ENCODE measurements at places on chromosomes 16 and 17.

GRCh38 chr16:20900299-20901067 lies at the start of the genes DCUN1D3 and LYRM1:
DCUN1D3 (minus strand) TSS chr16:20900358; CDS start chr16:20862538, 37,820 bp downstream.
LYRM1 (plus strand) TSS chr16:20900771; CDS start chr16:20915556, 14,785 bp downstream.
- DNase-seq = peak; percentile 90
- H3K4me1 ChIP-seq = peaks cover 63% of the 10 kb centered on the region
- H3K27me3 ChIP-seq = no peaks in the 10 kb centered on the region
- peak within 1 kb of the TSS; percentile 83 for H3K4me3 ChIP-seq

- H3K4me1 ChIP-seq = no peaks in the 10 kb centered on the region
- H3K27ac ChIP-seq = no peak overlapping the region
- peaks cover 3% of the 10 kb centered on the region for H3K27me3 ChIP-seq
- H3K4me3 ChIP-seq = no peak overlapping the region
- DNase-seq = no peak
- H3K36me3 ChIP-seq = no peaks in the 10 kb centered on the region
These were observed 94.5 kb upstream of the ZNF469 start for GRCh38 chr16:88288303-88288702.

GRCh38 chr17:82217530-82218204 lies 5.0 kb upstream of the CCDC57 start:
- no peaks in the 10 kb centered on the region for H3K27me3 ChIP-seq
- peaks cover 23% of the 10 kb centered on the region for H3K4me1 ChIP-seq
- no peak for DNase-seq
- H3K36me3 ChIP-seq = no peaks in the 10 kb centered on the region

- H3K4me3 ChIP-seq = no peak overlapping the region
- no peak overlapping the region for H3K27ac ChIP-seq
- no peak for DNase-seq
- no peaks in the 10 kb centered on the region for H3K4me1 ChIP-seq
- peaks cover 19% of the 10 kb centered on the region for H3K27me3 ChIP-seq
These were observed 6.4 kb upstream of the SPACA3 start for GRCh38 chr17:32985050-32985756.

DNA sequence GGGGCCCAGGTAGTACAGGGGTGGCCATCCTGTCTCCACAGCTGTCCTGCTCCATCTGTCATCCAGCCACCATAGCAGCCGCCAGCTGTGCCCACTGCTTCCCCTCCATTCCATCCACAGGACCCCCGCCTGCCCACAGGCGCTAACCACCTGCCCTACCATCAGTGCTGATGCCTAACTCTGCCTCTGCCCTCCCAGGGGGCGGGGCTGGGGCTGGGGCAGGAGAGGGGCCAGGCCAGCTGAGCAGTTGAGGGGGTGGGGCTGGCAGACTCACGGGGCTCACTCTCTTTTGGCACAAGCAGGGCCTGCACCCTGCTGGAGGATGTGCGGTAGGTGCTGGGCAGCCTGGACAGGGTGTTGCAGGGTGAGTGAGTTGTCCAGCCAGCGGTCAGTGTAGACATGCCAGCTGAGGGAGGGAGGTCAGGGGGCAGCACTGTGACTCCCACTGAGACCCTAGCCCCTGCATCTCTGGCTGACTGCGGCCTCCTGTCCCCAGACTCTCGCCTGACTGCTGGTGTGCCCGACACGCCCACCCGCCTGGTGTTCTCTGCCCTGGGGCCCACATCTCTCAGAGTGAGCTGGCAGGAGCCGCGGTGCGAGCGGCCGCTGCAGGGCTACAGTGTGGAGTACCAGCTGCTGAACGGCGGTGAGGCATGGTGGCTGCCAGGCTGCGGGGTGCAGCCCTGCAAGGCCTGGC lies 9.6 kb downstream of the GALK1 start:
- no peaks in the 10 kb centered on the region for H3K27me3 ChIP-seq
- H3K27ac ChIP-seq = no peak overlapping the region
- H3K36me3 ChIP-seq = no peaks in the 10 kb centered on the region
- H3K4me1 ChIP-seq = peaks cover 7% of the 10 kb centered on the region
- DNase-seq = no peak

- H3K27me3 ChIP-seq = peaks cover 8% of the 10 kb centered on the region
- no peak overlapping the region for H3K27ac ChIP-seq
- H3K36me3 ChIP-seq = no peaks in the 10 kb centered on the region
- H3K4me1 ChIP-seq = no peaks in the 10 kb centered on the region
- no peak overlapping the region for H3K4me3 ChIP-seq
These were observed 204.5 kb upstream of the RPL38 start for GRCh38 chr17:73998653-73999645.

DNA sequence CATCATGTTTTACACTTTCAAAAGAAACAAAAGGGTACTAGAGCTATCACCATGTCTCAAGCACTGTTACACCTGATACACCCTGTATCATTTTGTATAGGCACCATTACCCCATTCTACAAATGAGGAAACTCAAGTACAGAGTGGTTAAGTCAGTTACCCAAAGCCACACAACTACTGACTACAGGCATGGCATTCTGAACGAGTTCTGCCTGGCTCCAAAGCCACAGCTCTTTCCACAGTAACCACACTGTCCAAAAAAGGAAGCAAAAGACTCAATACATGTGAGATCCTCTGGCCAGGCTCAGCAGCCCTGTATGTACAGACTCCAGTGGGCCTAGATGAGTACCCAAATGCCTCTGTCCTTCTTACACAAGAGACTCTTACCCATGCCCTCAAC lies 4.7 kb downstream of the DYNC1LI2 start:
- peak; percentile 34 for DNase-seq
- H3K27ac ChIP-seq = peak overlapping the region; percentile 69
- H3K4me3 ChIP-seq = peak overlapping the region; percentile 4
- peaks cover 18% of the 10 kb centered on the region for H3K36me3 ChIP-seq
- H3K27me3 ChIP-seq = no peaks in the 10 kb centered on the region

GRCh38 chr17:81961087-81961511 lies at the start of gene NOTUM:
NOTUM (minus strand) TSS chr17:81961187; CDS start chr17:81960909, 278 bp downstream.
- DNase-seq = no peak
- no peak within 1 kb of the TSS for H3K27ac ChIP-seq
- no peak within 1 kb of the TSS for H3K4me3 ChIP-seq

- H3K4me1 ChIP-seq = peaks cover 62% of the 10 kb centered on the region
- H3K27ac ChIP-seq = no peak overlapping the region
- H3K4me3 ChIP-seq = no peak overlapping the region
- DNase-seq = no peak
- H3K36me3 ChIP-seq = no peaks in the 10 kb centered on the region
These were observed 1.2 kb upstream of the YPEL2 start for GRCh38 chr17:59330053-59330942.

GRCh38 chr16:74652249-74652648 lies 14.4 kb downstream of the RFWD3 start:
- peaks cover 31% of the 10 kb centered on the region for H3K36me3 ChIP-seq
- H3K27ac ChIP-seq = no peak overlapping the region
- no peak overlapping the region for H3K4me3 ChIP-seq

- no peak for DNase-seq
- no peak overlapping the region for H3K27ac ChIP-seq
- no peak overlapping the region for H3K4me3 ChIP-seq
- peaks cover 3% of the 10 kb centered on the region for H3K27me3 ChIP-seq
- no peaks in the 10 kb centered on the region for H3K36me3 ChIP-seq
These were observed 13.0 kb upstream of the STH start for GRCh38 chr17:45986056-45986455.

GRCh38 chr17:76157759-76158158 lies 16.7 kb upstream of the FOXJ1 start:
- no peak for DNase-seq
- H3K4me1 ChIP-seq = peaks cover 23% of the 10 kb centered on the region
- no peak overlapping the region for H3K27ac ChIP-seq
- no peak overlapping the region for H3K4me3 ChIP-seq

DNA sequence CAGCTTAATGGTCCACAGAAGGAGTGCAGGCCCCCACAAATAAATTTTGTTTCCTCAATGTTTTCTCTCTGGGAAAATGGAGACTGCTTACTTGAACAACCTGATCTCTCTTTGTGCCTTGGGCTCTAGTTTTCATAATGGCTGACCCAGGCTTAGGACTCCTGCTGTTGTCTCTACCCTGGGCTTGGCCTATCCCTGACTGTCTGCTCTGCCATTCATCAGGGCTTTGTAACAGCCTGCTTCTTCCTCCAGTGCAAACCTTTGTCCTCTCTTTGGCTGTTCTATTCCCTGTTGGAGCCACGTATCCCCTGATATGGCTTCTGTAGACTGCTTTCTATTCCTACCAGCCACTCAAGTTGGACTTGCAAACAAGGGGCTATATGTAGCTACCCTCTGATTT lies 139.8 kb downstream of the SHISA9 start:
- no peaks in the 10 kb centered on the region for H3K36me3 ChIP-seq
- H3K4me1 ChIP-seq = no peaks in the 10 kb centered on the region
- DNase-seq = no peak
- H3K27me3 ChIP-seq = no peaks in the 10 kb centered on the region

DNA sequence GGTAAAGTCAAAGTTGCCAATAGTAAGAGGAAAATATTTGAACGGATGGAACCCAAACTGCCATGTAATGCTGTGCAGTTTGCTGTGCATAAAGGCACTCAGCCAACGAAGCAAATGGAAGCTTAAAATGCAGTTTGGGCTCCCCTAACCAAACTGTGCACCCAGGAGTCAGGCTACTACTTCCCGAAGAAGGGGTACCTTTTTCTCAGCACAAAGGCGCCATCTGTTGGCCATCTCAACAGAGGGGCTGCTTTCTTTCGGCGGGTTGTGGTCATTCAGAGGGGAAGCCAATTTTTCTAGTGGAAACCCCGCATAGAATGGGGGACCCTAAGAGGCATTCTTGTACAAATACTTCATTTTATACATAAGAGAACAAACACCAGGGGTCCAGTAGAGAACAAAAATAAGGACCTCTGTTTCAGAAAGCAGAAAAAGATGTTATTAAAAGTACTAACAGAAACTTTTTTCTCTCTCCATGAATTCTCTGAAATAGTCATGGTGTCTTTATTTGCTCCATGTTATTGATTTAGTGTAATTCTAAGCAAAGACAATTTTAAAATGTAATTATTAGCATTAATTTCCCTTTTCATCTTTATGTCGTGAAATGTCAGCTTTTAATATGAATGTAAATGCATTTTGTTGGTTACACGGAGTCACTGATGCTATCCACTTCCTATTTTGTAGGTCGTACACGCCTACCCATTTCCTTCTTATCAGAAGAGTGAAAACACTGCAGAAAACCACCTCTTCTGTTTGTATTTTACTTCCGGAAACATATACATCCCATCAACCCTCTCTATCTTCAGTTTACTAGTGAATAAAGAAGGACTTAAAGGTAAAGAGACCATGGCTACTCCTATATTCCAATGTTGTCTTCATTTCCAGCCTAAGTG lies 453.3 kb downstream of the KCNJ2 start:
- no peak for DNase-seq
- H3K4me1 ChIP-seq = no peaks in the 10 kb centered on the region
- no peak overlapping the region for H3K27ac ChIP-seq
- no peak overlapping the region for H3K4me3 ChIP-seq

DNA sequence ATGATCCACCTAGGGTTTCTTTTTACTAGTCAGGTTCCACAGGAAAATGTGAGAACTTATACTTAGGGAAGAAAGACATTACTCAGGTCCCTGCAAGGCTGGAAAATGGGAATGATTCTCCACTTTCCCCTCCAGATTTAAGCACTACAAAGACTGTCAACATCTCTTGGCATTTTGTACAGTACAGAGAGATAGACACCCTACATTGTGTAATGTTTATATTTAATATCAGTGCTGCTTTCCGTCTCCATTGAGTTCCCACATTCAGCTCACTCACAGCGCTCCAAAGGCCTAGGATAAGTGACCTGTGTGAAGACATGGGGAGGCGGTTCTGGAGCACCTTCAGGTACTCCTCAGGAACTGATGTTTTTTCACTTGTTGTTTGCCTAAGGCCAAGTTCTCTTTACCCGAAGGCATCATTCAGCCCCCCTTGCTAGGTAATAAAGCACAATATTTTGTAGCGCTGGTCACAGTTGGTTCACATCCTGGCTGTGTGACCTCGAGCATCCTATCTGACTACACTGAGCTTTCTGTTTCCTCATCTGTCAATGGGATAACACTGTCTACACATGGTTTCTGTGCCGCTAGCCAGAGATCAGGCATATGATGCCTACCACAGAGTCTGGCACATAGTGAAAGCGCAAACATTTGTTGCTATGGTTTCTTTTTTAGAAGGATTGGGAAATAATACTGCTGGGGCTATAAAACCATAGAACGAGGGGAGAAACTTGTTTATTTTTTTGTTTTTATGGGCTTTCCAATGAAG lies 226.6 kb downstream of the ZFHX3 start:
- H3K4me1 ChIP-seq = no peaks in the 10 kb centered on the region
- H3K27ac ChIP-seq = no peak overlapping the region
- no peaks in the 10 kb centered on the region for H3K36me3 ChIP-seq
- DNase-seq = no peak
- H3K4me3 ChIP-seq = no peak overlapping the region
- no peaks in the 10 kb centered on the region for H3K27me3 ChIP-seq

- H3K4me3 ChIP-seq = peak overlapping the region; percentile 94
- peaks cover 13% of the 10 kb centered on the region for H3K36me3 ChIP-seq
- H3K27ac ChIP-seq = peak overlapping the region; percentile 100
- H3K27me3 ChIP-seq = no peaks in the 10 kb centered on the region
- no peak for DNase-seq
These were observed 585 bp downstream of the AP1G1 start for GRCh38 chr16:71807905-71808592.

- peaks cover 8% of the 10 kb centered on the region for H3K4me1 ChIP-seq
- DNase-seq = no peak
- H3K36me3 ChIP-seq = peaks cover 9% of the 10 kb centered on the region
- no peaks in the 10 kb centered on the region for H3K27me3 ChIP-seq
- H3K27ac ChIP-seq = no peak overlapping the region
These were observed 189.2 kb downstream of the STX8 start for GRCh38 chr17:9386401-9386800.

GRCh38 chr17:67546578-67547527 lies 169.8 kb downstream of the PITPNC1 start:
- no peaks in the 10 kb centered on the region for H3K27me3 ChIP-seq
- peaks cover 29% of the 10 kb centered on the region for H3K4me1 ChIP-seq
- peaks cover 6% of the 10 kb centered on the region for H3K36me3 ChIP-seq
- H3K27ac ChIP-seq = no peak overlapping the region
- DNase-seq = no peak
- no peak overlapping the region for H3K4me3 ChIP-seq

- H3K4me1 ChIP-seq = peaks cover 12% of the 10 kb centered on the region
- no peaks in the 10 kb centered on the region for H3K36me3 ChIP-seq
- peaks cover 20% of the 10 kb centered on the region for H3K27me3 ChIP-seq
- H3K27ac ChIP-seq = no peak within 1 kb of the TSS
- DNase-seq = peak; percentile 51
These were observed at the start of gene PLLP for GRCh38 chr16:57284209-57284951. PLLP (minus strand) TSS chr16:57284672; CDS start chr16:57284540, 132 bp downstream.

GRCh38 chr17:80520810-80521455 lies 23.7 kb upstream of the RPTOR start:
- no peak overlapping the region for H3K4me3 ChIP-seq
- H3K4me1 ChIP-seq = no peaks in the 10 kb centered on the region
- no peak overlapping the region for H3K27ac ChIP-seq
- H3K27me3 ChIP-seq = peaks cover 13% of the 10 kb centered on the region

DNA sequence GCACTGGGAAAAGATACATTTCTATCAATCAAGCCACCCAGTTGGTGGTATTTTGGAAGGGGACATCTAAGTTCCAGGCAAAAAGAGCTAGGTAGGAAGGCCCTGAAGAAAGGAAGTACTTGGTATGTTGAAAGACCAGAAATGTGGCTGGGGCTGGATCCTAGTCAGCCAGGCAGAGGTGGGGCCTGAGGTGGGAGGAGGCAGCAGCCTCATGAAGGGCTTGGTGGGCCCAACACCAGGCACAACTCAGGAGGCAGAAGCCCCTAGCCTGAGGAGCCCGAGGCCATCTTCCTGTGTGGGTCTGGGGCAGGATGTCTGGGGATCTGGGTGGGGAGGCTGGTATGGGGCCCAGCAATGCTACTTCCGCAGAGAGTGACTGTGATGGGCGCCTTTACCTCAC lies 105.9 kb downstream of the SALL1 start:
- no peak overlapping the region for H3K4me3 ChIP-seq
- no peaks in the 10 kb centered on the region for H3K4me1 ChIP-seq
- no peaks in the 10 kb centered on the region for H3K36me3 ChIP-seq
- H3K27me3 ChIP-seq = peaks cover 4% of the 10 kb centered on the region
- H3K27ac ChIP-seq = no peak overlapping the region
